ENCODE measurements at places on chromosomes 2 and 18.
A peak's percentile ranks its signal among the peaks of the same experiment; 100 is the strongest.

- no peak for DNase-seq
Observed at GRCh38 chr2:58204195-58204959, 36.7 kb downstream of the FANCL start.

DNA sequence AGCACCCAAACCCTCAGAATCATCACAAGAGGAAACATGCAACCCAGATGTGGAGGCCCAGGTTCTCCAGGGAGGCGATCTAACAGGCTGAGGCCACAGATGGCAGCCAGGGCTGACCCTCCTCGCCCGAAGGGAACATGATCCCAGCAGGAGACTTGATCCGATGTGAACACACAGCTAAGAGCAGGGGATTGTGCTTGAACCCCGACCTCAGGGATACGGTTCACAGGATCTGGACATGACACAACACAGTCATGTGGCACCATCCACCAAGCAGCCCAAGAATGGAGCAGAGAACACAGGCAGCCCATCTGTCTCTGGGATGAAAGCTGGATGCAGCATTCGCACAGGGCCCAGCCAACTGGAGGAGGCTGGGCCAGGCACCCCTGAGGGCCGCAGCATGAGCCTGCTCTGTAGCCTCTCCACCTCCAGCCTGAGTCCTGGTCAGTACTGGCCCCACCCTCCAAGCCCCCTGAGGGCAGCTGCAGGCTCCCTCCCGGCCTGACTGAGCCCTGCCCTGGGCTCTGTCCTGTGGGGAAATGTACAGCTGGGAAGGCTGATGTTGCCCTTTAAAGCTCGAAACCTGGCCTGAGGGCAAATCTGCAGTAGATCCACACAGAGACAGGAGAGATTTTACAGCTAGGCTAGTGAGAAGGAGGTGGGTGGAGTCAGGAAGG is 39.0 kb downstream of the AQP12A start:
- no peak for DNase-seq

DNA sequence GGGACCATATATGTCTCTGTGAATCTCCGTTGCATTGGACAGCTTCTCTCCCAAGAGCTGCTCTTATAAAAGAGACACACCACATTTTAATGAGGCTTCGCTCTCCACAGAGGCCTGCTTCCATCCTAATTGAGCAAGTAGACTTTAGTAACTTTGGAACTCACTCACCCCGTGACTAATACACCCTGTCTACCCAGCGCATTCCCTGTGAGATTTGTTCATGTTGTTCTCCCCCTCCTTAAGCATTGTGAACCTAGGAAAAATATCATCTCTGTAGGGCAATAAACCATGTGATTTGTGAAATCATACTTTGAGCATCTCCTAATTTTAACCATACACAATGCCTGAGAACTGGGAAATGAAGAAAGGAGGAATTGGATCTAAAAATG is 56.9 kb downstream of the MCFD2 start:
- no peak for DNase-seq

DNA sequence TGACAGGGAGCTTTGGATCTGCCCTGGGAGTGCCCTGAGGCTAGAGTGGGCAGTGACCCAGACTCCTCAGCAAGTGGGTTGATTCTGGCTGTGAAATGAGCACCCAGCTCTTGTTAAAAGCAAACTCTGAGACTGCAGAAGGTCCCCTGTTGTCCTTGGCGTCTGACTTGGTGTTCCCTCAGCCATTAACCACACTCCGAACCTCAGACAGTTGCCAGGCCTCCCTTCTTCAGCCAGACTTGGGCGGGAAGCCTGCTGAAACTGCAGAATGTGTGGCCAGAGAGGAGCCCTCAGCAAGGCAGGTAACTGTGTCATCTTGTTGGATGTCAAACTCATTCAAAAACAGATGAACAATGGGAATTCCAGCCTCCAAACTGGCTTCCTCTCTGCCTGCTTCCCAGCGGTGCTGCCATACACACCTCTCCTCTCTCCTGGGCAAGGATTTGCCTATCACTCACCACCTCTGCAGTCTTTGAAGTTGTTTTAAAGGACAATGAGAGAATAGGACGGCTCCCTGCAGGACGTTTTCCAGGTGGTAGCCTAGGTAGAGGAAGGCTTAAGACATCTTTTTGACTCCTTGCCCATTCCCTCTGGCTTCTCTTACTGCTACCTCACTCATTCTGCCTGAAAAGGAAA is 38.9 kb upstream of the B3GNT2 start:
- no peak for DNase-seq

GRCh38 chr2:111100765-111101162 is 19.9 kb upstream of the BCL2L11 start:
- no peak for DNase-seq

- no peak for DNase-seq
Observed at GRCh38 chr2:138476940-138477339, 24.6 kb upstream of the SPOPL start.

DNA sequence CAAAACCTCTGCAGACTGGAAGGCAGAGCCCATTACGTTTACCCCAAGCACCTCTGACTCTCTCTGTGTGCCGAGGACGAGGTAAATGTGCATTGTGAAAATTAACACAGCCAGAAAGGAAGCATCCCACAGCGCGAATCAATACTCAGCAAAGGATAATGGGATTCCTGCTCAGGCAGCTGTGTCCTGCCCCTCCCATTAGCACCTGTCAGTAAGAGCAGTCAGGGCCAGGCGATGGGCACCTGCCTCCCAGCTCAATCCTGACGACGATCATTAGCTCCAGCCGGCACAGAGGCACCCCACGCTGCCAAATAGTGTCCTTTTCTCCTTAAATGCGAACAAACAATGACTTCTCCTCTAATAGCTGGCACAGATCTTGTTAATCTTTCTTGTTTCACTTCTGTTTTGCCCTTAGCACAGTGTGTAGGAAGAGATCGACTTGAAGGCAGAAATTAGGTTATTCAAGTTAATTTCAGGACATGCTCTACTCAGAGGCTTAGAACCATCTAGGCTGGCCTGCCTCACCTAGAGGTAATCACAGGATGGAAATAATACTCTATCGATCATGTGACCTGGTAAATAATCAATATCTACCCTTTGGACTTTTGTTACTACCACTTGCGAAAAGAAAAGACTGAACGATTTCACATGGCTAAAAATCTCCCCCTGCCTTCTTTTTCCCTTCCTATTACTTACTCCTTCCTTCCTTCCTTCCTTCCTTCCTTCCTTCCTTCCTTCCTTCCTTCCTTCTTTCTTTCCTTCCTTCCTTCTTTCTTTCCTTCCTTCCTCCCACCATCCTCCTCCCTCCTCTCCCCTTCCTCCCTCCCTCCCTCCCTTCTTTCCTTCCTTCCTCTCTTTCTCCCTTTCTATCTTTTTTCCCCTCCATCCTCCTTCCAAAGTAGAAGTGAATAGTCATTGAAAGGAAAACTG is 487.9 kb upstream of the ID2 start:
- DNase-seq: no peak

DNA sequence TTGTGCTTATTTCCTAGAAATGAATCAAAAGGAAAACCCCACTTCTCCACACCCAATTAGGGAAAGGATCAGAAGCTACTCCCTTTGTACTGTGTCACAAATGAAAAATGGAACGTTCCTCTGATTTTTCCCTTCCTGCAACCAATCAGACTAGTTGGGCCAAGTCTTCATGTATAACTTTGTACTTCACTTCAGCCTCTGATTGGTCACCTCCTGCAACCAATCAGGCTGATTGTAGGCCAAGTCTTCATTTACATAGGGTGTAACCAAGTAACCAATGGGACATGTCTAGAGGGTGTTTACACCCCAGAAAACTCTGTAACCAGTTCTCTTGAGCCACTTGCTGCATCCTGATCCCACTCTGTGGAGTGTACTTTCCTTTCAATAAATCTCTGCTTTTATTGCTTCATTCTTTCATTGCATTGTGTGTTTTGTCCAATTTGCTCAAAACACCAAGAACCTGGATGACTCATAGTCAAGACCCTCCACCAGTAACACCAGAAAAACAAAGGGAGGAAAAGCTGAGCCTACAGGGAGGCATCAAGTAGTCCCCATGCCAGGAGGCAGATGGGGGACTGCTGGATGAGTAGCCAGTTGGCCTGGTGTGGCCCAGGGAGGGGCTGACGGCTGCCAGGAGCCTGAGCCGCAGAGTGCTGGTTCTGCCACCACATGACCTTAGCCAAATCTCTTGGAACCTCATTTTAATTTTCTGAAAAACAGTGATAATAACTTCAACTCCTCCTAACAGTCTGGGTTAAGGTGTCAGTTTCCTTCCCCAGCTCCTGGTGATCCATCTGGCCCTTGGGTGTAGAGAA is 46.1 kb downstream of the SOWAHC start:
- DNase-seq: no peak

DNA sequence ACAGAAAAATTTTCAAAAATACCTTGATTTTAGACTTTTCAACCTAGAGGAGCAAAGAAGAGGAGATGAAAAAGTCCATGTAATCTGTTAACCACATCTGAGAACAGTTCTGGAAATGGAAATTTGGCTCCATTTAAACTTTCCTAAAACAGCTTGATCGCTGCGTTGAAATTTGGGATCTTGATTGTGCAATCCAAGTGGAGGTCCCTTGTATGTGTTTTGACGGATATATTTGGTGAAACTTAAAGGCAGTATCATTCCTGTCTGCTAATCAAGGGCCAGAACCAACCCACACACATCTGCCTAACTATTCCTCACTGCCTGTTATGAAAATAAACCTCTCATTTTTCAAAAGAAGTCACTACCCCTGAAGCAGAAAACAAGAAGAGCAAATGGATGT is 46.6 kb downstream of the SPATS2L start:
- no peak for DNase-seq

DNA sequence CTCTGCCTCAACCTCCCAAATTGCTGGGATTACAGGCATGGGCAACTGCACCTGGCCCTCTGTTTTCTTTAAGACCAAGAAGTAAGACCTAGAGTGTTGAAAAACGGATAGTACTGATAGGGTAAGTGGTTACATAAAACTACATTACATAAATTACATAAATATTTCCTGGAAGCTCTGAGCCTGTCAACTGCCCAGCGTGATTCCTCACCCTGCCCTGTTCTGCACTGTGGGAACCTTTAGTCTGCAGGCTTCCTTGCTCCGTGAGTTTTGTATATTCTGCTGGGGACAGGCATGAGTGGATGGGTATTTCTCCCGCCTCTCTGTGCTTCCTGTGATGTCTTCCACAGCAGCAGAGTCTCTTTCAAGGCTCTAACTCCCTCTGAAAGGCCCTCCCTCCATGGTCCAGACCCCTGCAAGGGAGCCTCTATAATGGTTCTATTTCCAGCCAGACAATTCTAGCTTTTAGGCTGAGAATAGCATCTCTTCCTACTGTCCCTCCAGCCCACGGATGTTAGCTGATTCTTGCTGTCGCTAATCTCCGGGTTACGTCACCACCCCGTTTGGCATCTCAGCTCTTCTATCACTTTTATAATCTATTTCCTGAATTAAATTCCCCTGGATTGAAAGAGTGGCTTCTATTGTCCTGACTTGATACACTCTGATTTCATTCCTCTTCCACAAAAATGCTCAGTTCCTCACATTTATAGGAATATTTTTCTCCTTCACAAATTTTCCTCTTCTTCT is 49.5 kb upstream of the PLEKHM3 start:
- no peak for DNase-seq

- no peak for DNase-seq
Observed at GRCh38 chr2:203870941-203871340, 3.4 kb downstream of the CTLA4 start.

GRCh38 chr2:128446049-128446873 is 127.6 kb upstream of the HS6ST1 start:
- no peak for DNase-seq

DNA sequence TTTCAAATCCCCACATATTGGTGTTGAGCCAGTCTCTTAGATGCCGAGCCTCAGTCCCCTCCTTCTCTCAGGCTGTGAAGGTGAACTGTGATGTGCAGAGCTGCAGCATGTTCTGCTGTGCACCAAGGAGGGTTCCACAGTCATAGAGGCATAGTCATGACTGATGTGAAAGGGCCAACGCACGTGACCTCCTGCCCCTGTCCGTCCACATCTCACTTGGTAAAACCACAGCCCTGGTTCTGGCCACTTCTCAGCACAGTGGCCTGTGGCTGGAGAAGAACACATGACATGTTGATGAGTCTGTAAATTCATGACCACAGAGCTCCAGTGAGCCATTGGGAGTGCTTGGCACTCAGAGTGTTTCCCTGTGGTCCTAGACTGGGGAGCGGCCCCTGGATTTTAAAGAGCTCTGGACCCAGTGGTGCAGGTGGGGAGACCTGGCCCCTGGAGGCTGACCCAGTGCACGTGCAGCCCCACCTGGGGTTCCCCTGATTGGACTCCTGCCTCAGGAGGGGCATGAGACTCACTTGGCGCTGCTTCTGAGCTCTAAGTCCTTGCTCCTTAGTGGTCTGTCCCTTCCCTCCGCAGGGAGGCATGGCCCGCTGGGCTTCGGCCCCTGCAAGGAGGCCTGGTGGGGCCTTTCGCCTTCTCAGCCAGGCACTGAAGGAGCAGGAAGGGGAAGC is 25.3 kb downstream of the INPP4A start:
- DNase-seq: no peak

GRCh38 chr2:117972476-117973123 is 41.3 kb downstream of the CCDC93 start:
- DNase-seq: no peak

GRCh38 chr2:75622929-75623328 is 23.7 kb upstream of the MRPL19 start:
- no peak for DNase-seq

DNA sequence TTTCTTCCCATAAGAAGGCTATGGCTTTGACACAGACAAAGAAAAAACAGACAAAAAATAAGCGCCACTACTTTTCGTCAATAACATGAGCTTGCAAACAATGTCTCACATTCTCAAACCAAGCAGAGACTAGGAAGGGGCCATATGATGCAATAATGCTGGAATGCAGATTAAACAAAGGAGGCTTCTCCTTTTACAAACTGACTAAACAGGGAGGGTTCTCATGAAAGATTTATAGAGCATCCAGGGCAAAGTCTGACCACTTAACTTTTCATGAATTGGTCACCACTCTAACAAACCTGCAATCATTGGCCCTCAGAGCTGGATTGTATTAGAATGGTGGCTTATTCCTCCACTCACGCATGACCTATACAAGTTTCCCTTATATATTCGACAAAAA is 663.3 kb upstream of the CHAC2 start:
- DNase-seq: peak; percentile 13

DNA sequence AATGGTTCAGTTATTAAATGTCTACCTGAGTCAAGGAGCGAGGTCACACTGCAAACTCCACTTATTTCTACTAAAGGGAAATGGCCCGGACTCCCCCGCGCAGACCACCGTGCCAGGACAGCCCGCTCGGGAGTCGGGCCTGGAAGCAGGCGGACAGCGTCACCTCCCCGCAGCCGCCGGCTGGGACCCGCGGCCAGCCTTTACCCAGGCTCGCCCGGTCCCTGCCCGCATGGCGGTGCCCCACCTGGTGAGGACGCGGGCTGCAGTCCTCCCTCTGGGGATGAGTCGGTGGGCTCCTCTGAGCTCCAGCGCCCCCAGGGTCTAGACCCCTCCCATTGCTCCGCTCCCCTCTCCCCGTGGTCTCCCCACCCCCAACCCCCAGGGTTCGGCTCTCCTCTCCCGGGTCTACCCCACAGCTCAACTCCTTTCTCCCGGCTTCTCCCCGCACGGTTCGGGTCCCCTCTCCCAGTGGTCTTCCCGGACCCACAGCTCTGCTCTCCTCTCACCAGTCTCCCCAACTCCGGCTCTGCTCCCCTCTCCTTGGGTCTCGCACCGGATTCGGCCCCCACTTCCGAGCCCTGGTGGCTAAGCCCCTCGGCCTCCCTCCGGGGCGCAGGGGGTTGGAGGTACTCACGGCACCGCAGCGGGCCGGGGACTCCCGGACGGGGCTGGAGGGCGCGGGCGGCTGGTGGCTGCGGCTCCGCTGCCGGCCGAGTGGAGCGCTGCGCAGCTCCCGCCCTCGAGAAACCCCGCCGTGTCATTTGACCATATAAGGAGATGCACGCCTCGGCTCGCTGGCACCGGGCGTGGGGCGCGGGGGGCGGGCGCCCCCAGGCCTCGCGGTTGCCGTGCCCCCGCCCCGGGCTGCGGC is at the start of gene FHL2:
Gene FHL2 (minus strand): TSS at position 716 of the 871 bp plus-strand sequence. CDS start 12,535 bp downstream, outside the sequence.
- peak; percentile 81 for DNase-seq

Data from NT2/D1 (cell line).